ENCODE measurements at places on chromosomes 1 and 21.
A peak's percentile ranks its signal among the peaks of the same experiment; 100 is the strongest.

- no peak for DNase-seq
These were observed 468.1 kb downstream of the ADGRL2 start for GRCh38 chr1:82268826-82269225.

GRCh38 chr1:26370591-26371382 is 1.8 kb downstream of the ZNF683 start:
- no peak for DNase-seq

DNA sequence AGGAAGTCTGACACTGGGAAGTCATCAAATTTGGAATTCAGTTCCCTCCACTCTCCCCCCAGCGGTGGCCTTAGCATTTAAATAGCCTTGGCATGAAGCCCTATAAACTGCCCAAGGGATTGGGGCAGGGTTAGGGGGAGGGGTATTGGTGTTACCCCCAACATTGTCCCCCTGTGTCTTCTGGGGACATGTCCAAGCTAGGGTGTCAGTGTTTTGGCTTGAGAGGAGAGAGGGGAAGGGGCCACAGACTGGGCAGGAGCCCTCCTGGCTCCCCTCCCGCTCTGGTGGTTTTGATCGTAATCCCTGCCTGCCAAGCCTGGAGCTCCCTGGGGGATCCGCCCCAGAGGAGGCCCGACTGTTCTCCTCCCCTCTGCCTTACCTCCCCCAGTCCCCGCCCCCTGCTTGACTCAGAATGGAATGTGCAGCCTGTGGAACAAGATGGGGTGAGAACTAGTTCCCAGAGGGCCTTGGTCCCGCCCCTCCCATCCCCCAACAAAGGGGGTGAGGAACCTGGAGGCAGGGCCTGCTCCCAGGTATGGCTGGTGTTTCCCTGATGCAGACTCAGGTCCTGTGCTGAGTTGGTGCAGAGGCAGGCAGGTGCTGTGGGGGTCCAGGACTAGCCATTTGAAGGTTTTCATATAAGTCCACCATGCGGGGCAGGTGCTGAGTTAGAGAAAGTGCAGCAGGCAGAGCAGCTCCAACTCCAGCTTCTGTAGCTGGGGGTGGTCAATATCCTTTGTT is 7.4 kb downstream of the SOX13 start:
- DNase-seq: no peak

DNA sequence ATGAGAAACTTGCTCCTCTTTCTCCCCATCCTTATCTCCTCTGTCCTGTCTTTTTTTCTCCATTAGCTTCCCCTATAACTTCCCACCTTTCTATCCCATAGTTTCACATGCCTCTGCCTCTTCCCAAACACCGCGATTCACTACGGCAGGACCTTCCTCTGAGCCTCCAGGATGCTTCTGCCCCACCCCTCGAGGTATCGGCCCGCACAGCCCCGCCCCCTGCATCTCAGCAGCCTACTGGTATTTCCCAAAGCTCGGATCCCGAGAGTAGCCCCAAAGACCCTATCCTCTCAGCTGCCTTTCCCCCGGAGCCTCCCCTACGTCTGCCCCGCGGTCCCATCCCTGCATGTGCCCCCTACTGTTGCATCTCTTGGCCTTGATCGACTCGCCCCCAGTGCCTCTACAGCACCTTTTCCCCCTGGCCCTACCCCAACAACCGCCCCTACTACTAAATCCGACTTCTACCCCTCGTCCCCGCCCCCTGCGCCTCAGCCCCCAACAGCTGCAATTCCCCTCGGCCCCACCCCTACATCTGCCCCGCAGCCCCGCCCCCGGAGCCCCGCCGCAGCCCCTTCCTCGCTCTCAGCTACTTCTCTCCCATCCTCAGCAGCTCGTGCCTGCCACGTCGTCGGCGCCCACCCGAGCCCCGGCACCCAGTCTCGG is 512 bp downstream of the PIAS3 start:
- DNase-seq: peak; percentile 34

DNA sequence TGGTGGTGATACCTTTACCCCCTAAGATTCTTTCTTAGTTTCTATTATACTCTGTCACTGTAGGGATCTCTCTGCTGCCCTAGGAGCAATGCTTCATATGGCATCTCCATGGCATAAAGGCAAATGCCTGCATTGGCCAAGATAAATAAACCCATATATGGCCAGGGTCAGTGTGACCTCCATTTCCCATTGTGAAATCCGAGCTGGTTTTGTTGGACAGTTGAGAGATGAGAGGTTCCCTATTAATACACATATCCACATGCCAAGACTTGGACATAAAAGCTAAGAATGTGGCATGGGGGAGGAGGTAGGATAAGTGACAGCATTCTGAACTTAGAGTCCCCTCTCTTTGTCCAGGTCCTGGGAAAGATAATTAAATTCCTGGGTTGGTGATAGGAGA is 1.4 kb downstream of the TPM3 start:
- no peak for DNase-seq

DNA sequence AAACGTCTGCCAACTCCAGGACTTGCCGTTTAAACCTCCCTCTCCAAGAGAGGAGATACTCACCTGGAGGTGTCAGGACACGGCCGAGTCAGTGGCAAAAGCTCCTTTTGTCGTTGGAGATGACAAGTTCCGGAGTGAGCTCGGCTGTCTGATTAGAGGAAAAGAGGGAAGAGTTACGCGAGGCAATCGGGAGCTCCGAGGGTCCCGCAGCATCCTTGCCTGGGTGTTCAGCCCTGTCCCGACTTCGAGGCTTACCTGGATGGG is 497 bp downstream of the ID3 start:
- no peak for DNase-seq

All from activated CD8-positive, alpha-beta memory T cell treated with anti-CD3 and anti-CD28 coated beads for 4 hours (primary cell).